ENCODE measurements at places on chromosomes 3 and 15. TPM values are rescaled to one million over a fixed set of nuclear protein-coding genes. Genes with fewer than 3 reads are reported as not detected.
A peak's percentile ranks its signal among the peaks of the same experiment; 100 is the strongest.

ADAMTS17 gene
- total RNA-seq: 1.7 TPM

FRMD5 gene
- total RNA-seq: 44.0 TPM

CTXND1 gene
- total RNA-seq: 0.94 TPM

SI gene
- not detected for total RNA-seq

STRIT1 gene
- total RNA-seq: not detected

CP gene
- 4.7 TPM for total RNA-seq

TMEM207 gene
- not detected for total RNA-seq

CADM2 gene
- total RNA-seq: 1.2 TPM

ARNT2 gene
- total RNA-seq: 3.3 TPM

DNA sequence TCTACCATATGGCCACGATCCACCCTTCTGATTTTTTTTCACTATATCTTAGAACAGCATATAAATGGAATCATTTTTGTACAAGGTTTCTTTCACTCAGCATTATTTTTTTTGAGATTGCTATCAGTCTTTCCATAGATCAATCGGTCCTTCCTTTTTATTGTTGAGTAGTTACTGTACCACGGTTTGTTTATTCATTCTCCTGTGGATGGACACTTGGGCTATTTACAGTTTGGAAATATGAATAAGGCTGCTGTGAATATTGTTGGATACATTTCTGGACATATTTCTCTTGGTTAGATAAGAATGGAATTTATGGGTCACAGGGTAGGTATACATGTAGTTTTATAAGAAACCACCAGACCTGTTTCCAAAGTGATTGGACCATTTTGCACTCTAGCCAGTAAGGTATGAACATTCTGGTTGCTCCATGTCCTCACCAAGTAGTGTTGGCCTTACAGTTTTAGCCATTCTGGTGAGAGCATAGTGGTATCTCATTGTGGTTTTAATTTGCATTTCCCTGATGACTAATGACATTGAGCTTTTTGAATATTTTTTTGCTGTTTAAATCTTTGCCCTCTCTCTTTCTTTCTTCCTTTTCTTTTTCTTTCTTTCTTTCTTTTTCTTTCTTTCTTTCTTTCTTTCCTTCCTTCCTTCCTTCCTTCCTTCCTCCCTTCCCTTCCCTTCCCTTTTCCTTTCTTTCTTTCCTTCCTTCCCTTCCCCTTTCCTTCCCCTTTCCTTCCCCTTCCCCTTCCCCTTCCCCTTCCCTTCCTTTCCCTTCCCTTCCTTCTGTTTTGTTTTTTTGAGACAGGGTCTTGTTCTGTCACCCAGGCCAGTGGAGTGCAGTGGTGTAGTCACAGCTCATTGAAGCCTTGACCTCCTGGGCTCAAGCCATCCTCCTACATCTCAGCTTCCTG is 49.2 kb downstream of the LRRK1 start:
- DNase-seq: no peak

DNA sequence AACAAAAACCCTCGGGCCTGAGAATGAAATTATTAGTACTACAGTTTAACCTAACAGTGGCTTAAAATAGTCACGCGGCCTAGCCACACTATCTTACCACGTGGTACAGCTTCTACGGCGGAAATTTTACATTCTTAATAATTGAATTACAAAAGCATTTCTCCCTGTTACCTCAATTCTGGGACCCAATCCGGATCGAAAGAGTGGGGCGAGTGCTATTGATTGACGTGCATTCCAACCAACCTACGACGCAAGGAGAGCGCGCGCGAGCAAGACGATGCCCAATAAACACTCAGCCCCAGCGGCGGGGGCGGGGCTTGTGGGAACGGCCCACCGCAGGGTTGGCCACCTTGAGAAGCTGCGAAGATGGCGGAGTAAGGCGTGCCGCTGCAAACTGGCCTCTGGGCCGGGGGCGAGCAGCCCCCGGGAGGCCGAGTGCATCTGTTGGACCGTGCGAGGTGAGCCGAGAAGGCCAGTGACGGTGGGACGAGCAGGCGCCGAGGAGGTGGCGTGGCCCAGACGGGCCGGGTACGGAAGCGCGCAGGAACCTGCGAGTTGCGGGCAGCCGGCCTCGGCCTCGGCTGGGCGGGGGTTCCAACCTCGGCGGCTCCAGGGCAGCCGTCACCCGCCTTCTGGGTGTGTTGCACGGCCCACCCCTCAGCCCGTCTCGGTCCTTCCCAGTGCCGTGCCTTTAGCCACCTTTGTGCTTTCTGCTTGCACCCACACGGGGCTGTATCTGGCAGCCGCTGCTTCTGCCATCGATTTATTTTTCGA is 48.6 kb downstream of the OIP5 start:
- peak; percentile 98 for DNase-seq

DNA sequence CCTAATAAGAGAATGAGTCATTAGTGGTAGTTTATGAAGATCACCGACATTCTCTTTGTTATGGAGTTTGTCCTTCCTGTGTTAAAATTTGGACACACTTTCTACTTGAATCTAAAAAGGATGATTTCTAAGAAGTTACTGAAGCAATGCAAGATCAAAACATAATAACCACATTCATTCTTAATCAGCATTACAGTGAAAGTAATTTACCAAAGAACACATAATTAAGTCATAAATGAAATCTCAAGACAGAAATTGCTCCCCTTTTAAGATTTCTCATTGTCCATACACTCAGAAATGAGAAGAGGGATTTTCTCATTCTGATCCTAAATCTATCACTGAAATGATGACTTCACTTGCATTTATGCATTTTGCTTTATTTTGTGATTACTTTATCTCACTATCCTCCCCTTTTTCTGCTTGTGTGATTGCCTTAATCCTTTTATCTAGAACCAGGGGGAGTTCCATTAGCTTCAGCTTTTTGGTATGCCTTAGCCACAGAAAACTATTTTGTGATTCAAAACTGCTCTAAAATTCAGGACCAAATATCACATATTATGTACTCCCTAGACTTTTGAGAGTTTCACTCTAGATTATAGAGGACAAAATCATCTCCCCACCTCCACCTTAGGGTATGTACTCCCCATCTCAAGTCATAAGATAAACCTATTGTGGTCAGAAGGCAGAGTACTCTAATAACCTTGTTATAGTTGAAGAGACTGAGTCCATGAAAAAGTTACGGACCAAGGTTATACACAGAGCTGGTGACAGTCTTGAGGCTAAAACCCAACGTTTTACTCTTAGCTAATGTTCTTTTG is 817.6 kb upstream of the CFAP20DC start:
- DNase-seq: no peak

DNA sequence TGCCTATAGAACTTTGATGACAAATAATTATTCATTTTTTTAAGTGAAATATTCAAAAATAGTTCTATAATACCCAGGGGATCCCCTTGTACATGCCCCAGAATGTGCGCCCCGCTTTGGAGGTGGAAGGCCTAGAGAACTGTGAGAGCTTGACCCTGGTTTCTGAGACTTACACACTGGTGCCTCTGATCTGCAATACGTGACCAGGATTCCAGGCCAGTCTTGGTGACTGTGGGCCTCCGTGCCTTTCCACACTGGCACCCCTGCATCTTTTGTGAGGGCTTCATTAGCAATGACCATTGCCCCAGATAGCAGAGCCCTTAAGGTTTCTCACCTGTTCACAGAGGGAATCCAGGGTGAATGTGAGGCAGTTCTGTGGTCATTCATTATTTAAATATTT is 44.0 kb downstream of the CLSTN2 start:
- no peak for DNase-seq

GRCh38 chr15:90086868-90087268 is 15.4 kb downstream of the IDH2 start:
- peak; percentile 57 for DNase-seq

- no peak for DNase-seq
Observed at GRCh38 chr3:142930463-142930862, 33.0 kb downstream of the PAQR9 start.

GRCh38 chr3:184284696-184285095 is 8.9 kb downstream of the ECE2 start:
- no peak for DNase-seq

DNA sequence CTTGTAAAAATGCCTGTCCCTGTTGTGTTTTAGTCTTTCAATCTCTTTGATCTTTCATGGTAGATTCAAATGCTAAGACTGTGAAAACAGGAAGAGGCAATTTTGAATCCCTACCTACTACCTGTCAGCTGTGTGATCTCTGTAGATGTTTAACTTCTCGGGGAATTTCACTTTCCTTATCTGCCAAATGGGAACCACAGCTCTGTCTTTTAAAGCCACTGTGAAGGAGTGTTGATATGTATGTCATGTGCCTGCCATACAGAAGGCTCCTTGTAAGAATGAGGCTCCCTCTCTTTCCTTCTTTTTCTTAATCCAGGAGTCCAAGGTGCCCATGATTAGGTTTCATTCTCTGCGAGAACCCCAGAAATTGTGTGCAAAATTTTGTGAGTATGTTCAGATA is 139.6 kb upstream of the ADAMTS9 start:
- no peak for DNase-seq

GRCh38 chr15:61522411-61522810 is 293.3 kb upstream of the RORA start:
- DNase-seq: no peak

DNA sequence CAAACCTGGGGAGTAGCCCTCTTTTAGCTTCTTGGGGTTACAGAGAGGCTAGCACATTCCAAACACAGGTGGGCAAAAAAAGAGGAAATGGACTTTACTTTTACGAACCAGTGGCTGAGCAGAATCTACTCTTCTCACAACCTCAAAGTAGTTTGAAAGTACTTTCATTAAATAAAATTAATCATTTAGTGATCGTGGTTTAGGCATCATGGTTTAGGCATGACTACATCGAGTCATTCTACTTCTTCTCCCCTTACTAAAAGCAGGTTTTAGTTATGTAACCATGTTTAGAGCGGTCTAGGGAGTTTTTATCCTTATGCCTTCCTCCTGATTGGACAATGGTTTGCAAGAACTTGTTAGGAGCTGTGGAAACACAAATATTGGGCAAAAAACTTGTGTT is 2.5 kb upstream of the GREM1 start:
- DNase-seq: no peak

GRCh38 chr15:51935466-51936104 is 36.0 kb downstream of the LEO1 start:
- no peak for DNase-seq

DNA sequence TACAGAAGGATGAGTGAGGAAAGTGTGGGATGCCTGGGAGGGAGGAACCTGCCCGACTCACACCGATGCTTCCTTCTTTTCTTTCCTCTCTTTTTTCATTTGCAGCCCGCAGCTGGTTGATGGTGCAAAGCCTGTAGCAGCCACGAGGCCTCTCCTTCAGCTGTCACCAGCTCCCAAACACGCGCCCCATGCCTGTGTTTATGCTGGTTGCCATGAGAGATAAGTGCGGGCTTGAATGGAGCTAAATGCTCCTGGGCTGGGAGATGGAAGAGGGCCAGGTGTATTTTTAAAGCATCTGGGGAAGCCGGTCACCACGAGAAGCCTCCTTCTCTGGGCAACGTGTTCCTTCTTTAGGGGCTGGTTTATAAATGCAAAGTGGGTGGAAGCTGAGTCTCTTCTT is 9.3 kb downstream of the COLQ start:
- DNase-seq: peak; percentile 83

DNA sequence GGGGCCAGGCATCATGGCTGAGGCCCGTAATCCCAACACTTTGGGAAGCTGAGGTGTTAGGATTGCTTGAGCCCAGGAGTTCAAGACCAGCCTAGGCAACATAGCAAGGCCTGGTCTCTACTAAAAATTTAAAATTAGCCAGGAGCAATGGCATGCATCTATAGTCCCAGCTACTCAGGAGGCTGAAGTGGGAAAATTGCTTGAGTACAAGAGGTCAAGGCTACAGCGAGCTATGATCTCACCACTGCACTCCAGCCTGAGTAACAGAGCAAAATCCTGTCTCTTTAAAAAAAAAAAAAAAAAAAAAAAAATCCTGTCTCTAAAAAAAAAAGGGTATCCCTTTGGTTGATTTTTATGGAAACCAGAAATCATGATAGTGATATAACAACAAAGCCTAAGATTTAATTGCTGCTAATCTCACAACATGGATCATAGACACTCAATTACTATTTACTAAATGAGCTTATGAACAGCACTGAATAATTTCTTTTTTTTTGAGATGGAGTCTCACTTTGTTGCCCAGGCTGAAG is 12.1 kb downstream of the PCLAF start:
- no peak for DNase-seq

DNA sequence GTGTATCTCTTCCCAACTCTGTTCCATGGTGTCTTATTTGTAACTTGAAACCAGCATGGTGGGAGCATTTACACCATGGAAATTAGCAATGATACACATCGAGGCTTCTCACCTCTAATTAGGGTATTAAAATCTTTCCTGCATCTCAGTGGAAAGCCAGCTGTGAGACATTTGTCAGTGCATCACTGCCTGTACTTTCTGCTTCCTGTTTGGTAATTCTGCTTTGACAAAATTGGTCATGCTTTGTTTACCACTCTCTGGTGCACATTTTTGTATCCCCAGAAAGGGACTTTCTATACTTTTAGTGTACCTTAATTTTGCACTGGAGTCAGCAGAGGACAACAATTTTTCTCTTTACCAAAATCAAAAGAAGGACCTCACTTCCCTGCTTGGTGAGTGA is 402.1 kb downstream of the PDCD6IP start:
- no peak for DNase-seq

- no peak for DNase-seq
Observed at GRCh38 chr3:197295871-197296270, 2.5 kb downstream of the DLG1 start.

- DNase-seq: peak; percentile 63
Observed at GRCh38 chr15:41544650-41545015, 576 bp upstream of the RPAP1 start.

DNA sequence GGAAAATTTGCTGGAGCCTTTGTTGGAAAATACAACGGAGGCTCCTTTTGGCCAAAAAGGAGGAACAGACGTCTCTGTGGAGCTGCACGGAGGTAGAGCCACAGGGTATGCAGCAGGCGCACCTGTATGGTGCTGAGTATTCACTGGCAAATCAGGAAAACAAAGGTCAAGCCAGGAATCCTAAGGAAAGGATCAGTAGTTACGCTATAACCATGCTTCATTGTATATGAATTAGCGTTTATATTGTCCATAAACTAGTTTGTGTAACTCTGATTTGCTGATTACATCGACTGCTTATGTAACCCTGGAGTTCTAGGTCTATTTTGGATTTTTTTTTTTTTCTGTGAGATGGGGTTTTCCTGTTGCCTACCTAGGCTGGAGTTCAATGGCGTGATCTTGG is 45.4 kb downstream of the LPP start:
- DNase-seq: no peak

DNA sequence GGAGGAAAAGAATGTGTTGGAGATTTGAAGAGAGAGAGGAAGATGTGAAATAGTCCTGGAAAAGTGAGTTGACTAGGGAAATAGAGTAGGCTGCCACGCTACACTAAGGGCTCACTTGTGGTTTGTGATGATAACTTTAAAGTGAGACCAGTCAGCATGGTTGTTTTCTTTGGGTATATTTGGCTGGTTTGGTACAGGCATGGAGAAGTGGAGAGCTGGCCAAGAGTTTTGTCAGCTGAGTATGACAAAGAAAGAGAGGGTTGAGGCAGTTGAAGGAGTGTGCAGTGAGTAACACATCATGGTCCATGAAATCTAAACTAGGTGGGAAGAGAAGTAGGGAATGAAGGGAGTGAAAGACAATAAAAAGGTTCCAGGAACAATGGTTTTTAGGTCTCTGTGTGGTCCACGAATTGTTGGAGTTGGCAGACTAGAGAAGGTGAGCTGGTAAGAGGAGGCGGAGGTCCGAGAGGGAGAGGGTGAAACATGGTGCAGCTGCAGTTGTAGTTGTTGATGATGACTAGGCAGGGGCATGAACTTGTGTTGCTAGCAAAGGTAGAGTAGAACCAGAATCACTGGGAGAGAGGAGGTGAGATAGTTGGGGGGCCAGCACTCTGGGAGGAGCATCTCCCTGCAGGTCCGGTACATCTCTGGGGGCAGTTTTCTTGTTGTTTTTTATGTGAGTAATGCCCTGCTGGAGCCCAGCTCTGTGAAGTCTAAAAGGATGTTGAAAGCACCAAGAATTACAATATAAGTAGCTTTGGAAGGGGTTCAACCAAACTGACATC is 21.0 kb downstream of the ZNF80 start:
- DNase-seq: no peak

All from Right ventricle myocardium superior (tissue), 1 donor.